SJCRH30 (cell line): ENCODE measurements at places on chromosomes 5 and 9. TPM values are rescaled to one million over a fixed set of nuclear protein-coding genes. Genes with fewer than 3 reads are reported as not detected.
A peak's percentile ranks its signal among the peaks of the same experiment; 100 is the strongest.

GRCh38 chr5:66875315-66875714 is 279.1 kb downstream of the MAST4 start:
- no peak overlapping the region for H3K4me3 ChIP-seq
- H3K4me1 ChIP-seq: peaks cover 13% of the 10 kb centered on the region
- H3K27me3 ChIP-seq: no peaks in the 10 kb centered on the region
- no peak overlapping the region for H3K27ac ChIP-seq
- H3K36me3 ChIP-seq: no peaks in the 10 kb centered on the region

- no peaks in the 10 kb centered on the region for H3K36me3 ChIP-seq
- DNase-seq: no peak
- no peaks in the 10 kb centered on the region for H3K4me1 ChIP-seq
- H3K4me3 ChIP-seq: no peak overlapping the region
These were observed 50.4 kb upstream of the RNF130 start for GRCh38 chr5:180121826-180122413.

DNA sequence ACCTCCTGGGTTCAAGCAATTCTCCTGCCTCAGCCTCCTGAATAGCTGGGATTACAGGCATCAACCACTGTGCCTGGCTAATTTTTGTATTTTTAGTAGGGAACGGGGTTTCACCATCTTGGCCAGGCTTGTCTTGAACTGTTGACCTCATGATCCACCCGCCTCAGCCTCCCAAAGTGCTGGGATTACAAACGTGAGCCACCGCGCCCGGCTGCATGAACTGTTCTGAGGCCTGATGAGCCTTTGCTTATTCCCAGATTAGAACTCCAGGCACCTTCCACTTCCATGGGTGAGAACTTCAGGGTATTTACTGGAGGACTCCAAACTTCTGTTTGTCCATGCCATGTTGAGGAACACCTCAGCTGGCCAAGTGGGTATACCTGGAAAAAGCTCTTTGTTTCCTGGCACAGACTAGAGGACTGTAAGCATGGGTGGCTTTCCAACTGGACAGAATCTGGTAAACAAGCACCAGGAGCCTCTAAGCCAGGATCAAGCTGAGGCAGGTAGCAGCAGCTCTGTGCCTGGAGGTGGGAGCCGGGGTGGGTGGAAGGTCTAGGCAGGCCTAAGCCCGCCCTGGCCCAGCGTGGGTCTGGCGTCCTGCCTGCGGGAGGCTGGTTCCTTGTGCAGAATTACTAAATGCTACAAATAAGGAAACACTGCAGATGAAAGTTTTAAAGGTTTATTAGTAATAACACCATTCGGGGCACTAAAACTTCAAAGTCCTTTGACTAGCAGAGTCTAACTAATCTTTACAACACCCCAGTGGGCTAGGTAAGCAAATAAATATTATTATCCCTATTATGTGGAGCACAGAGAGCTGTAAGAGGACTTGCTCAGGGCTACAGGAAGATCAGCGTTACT is 78.4 kb downstream of the SEMA5A start:
- no peak overlapping the region for H3K27ac ChIP-seq
- H3K4me3 ChIP-seq: no peak overlapping the region
- H3K36me3 ChIP-seq: no peaks in the 10 kb centered on the region
- no peaks in the 10 kb centered on the region for H3K4me1 ChIP-seq
- DNase-seq: no peak
- H3K27me3 ChIP-seq: no peaks in the 10 kb centered on the region

DNA sequence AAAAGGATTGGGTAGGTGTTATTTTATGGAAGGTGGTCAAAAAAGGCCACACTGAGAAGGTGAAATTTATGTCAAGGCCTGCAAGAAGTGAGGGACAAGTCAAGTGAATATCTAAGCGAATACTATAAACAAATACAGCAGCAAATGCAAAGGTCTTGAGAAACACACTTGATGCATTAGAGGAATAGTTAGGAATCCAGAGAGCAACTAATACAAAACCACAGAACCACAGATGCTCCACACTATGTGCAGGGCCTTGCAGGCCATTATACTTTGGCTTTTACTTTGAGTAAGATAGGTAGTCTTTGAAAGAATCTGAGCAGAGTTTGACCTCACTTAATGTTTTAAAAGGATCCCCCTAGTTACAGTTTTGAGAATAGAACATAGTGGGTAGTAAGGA is 4.6 kb downstream of the ZNF622 start:
- H3K4me1 ChIP-seq: peaks cover 14% of the 10 kb centered on the region
- H3K27me3 ChIP-seq: no peaks in the 10 kb centered on the region
- no peak overlapping the region for H3K4me3 ChIP-seq
- H3K27ac ChIP-seq: peak overlapping the region; percentile 48
- DNase-seq: no peak
- peaks cover 5% of the 10 kb centered on the region for H3K36me3 ChIP-seq

GRCh38 chr9:120891884-120892747 is 15.1 kb upstream of the PHF19 start:
- DNase-seq: peak; percentile 57
- H3K27ac ChIP-seq: peak overlapping the region; percentile 51
- H3K4me3 ChIP-seq: no peak overlapping the region
- H3K27me3 ChIP-seq: no peaks in the 10 kb centered on the region
- H3K4me1 ChIP-seq: peaks cover 30% of the 10 kb centered on the region
- H3K36me3 ChIP-seq: no peaks in the 10 kb centered on the region

DNA sequence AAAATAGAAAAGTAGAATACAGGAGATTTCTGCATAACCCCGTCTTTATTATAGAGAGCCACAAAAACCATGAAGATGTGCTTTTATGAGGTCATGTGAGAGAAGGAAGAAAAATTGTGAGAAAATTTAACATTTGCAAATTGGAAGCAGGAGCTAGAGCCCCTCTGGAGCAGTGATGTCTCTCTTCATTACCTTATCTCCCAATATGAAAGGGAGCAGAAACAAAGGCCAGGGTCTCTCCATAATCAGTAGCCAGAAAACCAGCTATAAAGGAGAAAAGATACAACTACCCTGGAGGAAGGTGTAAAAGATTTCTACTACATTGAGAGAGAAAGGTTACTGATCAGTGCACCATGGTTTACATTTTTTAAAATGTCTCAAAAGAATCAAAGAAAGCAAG is 53.2 kb upstream of the ITGA1 start:
- H3K36me3 ChIP-seq: no peaks in the 10 kb centered on the region
- H3K27ac ChIP-seq: no peak overlapping the region
- DNase-seq: no peak
- peaks cover 7% of the 10 kb centered on the region; the same call in 1 of the 2 replicates for H3K4me1 ChIP-seq
- no peaks in the 10 kb centered on the region for H3K27me3 ChIP-seq

DNA sequence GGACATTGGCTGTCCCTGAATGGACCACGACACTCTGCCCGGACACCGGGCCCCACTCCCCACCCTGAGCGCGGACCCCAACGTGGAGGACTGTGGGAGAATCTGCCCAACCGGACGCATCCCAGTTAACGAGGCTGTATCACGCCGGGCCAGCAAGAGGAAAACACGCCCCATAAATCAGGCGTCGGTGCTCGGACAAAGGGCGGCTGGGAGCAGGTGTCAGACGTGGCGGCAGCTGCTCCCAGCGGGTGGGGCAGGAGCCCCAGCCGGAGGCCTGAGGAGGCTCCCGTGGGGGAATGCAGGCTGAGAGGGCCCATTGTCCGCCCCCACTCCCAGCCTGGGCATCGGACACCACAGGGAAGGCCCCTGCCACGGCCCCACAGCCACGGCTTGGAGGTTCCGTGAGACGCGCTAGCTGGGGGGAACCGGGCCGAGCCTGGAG is 19.2 kb downstream of the NOTCH1 start:
- peak; percentile 96 for DNase-seq
- peak overlapping the region; percentile 99 for H3K27ac ChIP-seq
- H3K4me1 ChIP-seq: peaks cover 55% of the 10 kb centered on the region
- H3K36me3 ChIP-seq: no peaks in the 10 kb centered on the region; the same call in 1 of the 2 replicates

DNA sequence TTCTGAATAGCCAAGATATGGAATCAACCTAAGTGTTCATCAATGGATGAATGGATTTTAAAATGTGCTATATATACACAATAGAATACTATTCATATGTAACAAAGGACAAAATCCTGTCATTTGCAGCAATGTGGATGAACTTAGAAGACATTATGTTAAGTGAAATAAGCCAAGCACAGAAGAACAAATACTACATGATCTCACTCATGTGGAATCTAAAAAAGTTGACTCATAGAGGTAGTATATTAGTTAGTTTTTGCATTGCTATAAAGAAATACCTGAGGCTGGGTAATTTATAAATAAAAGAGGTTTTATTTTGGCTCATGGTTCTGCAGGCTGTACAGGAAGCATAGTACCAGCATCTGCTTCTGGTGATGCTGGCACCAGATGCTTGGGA is 8.1 kb downstream of the CATSPER3 start:
- H3K27me3 ChIP-seq: no peaks in the 10 kb centered on the region
- no peak overlapping the region for H3K4me3 ChIP-seq
- no peaks in the 10 kb centered on the region for H3K36me3 ChIP-seq

- H3K4me1 ChIP-seq: no peaks in the 10 kb centered on the region
- no peak overlapping the region for H3K27ac ChIP-seq
- no peak overlapping the region for H3K4me3 ChIP-seq
- peaks cover 6% of the 10 kb centered on the region for H3K27me3 ChIP-seq
- DNase-seq: no peak
These were observed 43.0 kb upstream of the TBC1D2 start for GRCh38 chr9:98298476-98298875.

GRCh38 chr5:164869325-164869724 is 1363.9 kb downstream of the MAT2B start:
- H3K27me3 ChIP-seq: 0 out of 2 replicates have a peak, but pooled peaks cover 2% of the 10 kb centered on the region
- DNase-seq: no peak
- H3K36me3 ChIP-seq: no peaks in the 10 kb centered on the region
- no peak overlapping the region for H3K4me3 ChIP-seq
- no peak overlapping the region for H3K27ac ChIP-seq

DNA sequence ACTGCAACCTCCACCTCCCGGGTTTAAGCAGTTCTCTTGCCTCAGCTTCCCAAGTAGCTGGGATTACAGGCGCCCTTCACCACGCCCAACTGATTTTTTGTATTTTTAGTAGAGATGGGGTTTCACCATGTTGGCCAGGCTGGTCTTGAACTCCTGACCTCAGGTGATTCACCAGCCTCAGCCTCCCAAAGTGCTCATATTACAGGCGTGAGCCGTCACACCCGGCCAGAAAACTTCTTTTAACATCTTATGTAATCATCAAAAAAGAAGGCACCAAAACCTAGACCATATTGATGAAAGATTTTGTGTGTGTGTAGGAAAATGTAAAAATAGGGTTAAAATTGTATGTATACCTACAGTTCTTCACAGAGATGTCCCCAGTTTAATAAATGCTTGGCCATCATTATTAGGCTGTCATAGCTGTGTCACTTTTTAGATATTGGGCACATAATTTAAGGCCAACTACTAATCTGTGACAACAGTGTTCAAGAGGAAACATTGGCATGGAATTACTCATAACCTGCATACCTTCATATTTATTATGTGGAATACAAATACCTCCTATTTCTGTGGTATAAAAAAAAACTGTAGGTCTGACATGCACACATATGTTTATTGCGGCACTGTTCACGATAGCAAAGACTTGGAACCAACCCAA is 44.4 kb downstream of the RAD50 start:
- H3K27me3 ChIP-seq: no peaks in the 10 kb centered on the region
- H3K4me3 ChIP-seq: no peak overlapping the region
- no peak for DNase-seq
- no peaks in the 10 kb centered on the region for H3K4me1 ChIP-seq
- no peak overlapping the region for H3K27ac ChIP-seq

GRCh38 chr9:127974769-127975261 is 6.0 kb downstream of the EEIG1 start:
- no peak overlapping the region for H3K27ac ChIP-seq
- H3K4me3 ChIP-seq: no peak overlapping the region
- peaks cover 22% of the 10 kb centered on the region for H3K4me1 ChIP-seq
- no peak for DNase-seq

DNA sequence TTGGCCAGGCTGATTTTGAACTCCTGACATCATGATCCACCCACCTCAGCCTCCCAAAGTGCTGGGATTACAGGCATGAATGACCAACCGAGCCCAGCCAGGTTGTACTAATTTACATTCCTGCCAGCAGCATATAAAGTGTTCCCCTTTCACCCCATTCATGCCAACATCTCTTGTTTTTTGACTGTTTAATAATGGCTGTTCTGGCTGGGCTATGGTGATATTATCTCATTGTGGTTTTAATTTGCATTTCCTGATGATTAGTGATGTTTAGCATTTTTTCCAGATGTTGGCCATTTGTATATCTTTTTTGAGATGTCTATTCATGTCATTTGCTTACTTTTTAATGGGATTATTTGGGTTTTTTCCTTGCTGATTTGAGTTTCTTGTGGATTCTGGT is 87.3 kb downstream of the INVS start:
- no peak for DNase-seq
- no peak overlapping the region for H3K4me3 ChIP-seq
- H3K4me1 ChIP-seq: no peaks in the 10 kb centered on the region
- H3K36me3 ChIP-seq: peaks cover 3% of the 10 kb centered on the region; the same call in 1 of the 2 replicates
- H3K27ac ChIP-seq: no peak overlapping the region
- no peaks in the 10 kb centered on the region for H3K27me3 ChIP-seq

DNA sequence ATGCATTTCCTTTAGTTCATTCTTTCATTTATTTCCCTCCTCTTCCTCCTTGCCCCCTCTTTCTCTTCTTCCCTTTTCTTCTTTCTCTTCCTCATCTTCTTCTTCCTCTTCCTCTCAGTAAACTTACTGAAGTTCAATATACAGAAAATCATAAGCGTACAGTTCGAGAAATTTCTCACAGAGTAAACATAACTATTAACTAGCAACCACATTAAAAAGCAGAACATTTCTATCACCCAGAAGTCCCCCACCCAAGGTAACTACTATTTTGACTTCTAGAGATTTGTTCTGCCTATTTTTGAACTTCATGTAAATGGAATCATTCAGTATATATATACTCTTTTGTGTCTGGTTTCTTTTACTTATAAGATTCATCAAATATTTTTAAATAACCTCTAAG is 48.2 kb downstream of the TNFAIP8 start:
- no peak overlapping the region for H3K4me3 ChIP-seq
- H3K27me3 ChIP-seq: no peaks in the 10 kb centered on the region
- DNase-seq: no peak
- no peaks in the 10 kb centered on the region for H3K36me3 ChIP-seq
- H3K4me1 ChIP-seq: peaks cover 7% of the 10 kb centered on the region; the same call in 1 of the 2 replicates
- no peak overlapping the region for H3K27ac ChIP-seq

DNA sequence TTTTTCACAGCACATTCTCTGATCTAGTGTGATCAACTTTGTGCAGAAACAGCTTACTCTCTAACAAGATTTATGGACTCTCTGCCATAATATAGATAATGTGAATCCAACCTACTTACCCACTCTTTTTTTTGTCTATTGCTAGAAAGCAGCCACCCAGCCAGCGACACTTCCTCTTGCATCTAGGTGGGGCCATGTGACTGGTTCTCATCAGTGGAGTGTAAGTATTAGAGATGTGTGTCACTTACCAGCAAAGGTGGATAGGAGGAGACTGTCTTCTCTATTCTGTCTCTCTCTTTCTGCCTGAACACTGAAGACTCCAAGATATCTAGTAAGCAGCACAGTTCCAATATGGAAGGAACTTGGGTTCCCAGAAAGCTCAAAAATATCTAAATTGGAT is 174.8 kb downstream of the MCTP1 start:
- DNase-seq: no peak
- H3K36me3 ChIP-seq: no peaks in the 10 kb centered on the region
- H3K27ac ChIP-seq: no peak overlapping the region
- H3K4me3 ChIP-seq: no peak overlapping the region

- H3K27me3 ChIP-seq: peaks cover 2% of the 10 kb centered on the region; the same call in 1 of the 2 replicates
- no peaks in the 10 kb centered on the region for H3K36me3 ChIP-seq
- no peak overlapping the region for H3K4me3 ChIP-seq
- DNase-seq: peak; percentile 57
These were observed 52.6 kb upstream of the TNC start for GRCh38 chr9:115170358-115171073.

- no peak overlapping the region for H3K27ac ChIP-seq
- no peak for DNase-seq
- no peaks in the 10 kb centered on the region for H3K27me3 ChIP-seq
- H3K4me1 ChIP-seq: no peaks in the 10 kb centered on the region
These were observed 76.7 kb upstream of the CXCL14 start for GRCh38 chr5:135655468-135655815.

Gene PDLIM4
- total RNA-seq: 65.4 and 66.3 TPM in 2 replicates

Gene ARSI
- 0.18 and 0.28 TPM in 2 replicates for total RNA-seq

Gene PRLR
- not detected in 2 replicates for total RNA-seq

Gene FCN2
- total RNA-seq: not detected in 2 replicates

Gene FSTL4
- total RNA-seq: 7.0 and 7.1 TPM in 2 replicates
